ENCODE measurements at places on chromosomes 7 and 10.

GRCh38 chr7:45863715-45864114 lies 9.2 kb downstream of the CCDC201 start:
- no peak for DNase-seq

DNA sequence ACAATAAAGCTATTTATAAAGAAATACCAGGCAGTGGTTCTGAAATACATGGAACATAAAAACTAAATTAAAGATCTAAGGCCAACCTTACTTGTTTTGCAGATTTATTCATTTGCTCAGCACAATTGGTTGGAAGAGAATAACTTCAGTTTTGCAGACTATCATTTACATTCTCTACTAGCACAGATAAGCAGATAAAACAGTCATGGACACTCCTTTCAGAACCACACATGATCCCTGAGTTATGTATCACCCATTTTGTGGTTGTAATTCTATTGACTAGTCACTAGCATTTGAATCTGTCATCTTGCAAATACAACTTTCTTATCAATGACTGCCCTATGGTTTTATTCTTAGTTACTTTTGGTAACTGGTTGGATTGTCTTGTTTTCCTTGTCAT lies 45.1 kb downstream of the PRKAR2B start:
- DNase-seq: no peak

DNA sequence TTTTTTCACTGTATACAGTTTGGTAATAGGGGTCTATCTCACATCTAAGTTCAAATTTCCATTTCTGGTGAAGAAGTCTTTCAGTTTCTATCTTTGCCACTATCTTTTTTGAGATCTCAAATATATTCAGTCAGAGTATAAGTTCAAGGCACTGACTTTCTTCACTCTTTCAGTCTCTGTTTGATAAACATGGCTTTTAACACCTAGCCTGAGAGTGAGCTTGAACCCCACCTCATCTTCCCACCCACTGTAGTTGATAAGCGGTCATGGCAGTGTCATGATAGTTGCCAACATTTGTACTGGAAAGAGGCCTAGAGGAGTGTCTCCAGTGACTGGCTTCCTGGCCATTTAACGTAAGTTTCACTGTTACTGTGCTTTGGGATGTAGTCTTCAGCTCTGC lies 41.2 kb upstream of the AGR3 start:
- no peak for DNase-seq

GRCh38 chr7:154911862-154912455 lies 91.0 kb downstream of the PAXIP1 start:
- DNase-seq: no peak

DNA sequence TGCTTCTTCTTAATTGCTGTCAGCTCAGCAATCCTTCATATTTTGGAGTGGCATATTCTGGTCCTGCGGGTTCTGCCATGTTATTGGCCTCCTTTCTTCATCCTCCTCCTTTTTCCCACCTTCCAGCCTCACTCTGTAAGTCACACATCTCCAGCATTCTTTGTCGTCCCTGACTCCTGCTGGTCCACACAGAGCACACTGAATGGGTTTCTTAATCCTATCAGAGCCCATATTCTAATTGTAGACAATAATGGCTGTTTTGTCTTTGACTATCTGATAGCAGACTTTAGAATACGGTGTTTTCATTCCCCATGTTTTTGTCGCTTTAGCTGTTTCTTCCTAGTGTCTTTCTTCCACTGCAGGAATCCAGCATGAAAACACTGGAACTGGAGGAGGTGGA lies 389.6 kb downstream of the REEP3 start:
- no peak for DNase-seq

- DNase-seq: no peak
These were observed 169.4 kb downstream of the ADARB2 start for GRCh38 chr10:1567742-1568495.

GRCh38 chr7:152733286-152733934 lies 26.1 kb upstream of the ACTR3B start:
- DNase-seq: no peak

- no peak for DNase-seq
These were observed 6.2 kb upstream of the TMEM273 start for GRCh38 chr10:49194212-49194920.

GRCh38 chr10:3123571-3124411 lies 48.8 kb downstream of the PITRM1 start:
- no peak for DNase-seq

- DNase-seq: no peak
These were observed 23.3 kb upstream of the EMX2 start for GRCh38 chr10:117519286-117519685.

GRCh38 chr7:32147546-32148268 lies 77.5 kb upstream of the PDE1C start:
- no peak for DNase-seq

DNA sequence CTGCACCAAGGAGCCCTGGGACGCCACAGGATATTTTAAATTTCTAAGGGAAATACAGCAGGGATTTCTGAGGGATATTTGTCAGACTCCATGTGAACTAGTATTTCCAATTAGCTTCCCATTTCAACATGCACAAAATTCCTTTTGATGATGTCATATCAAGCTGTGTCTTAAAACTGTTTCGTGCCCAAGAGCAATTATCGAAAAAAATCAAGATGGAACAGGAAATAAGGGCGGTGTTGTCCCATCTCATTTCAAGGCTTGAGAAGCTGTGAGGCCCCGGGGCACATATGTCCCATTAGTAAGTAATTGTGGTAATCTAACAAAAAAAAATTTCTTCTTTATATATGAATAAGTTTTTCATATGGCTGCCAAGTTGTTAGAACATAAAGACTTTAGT lies 47.4 kb downstream of the PPP1R17 start:
- DNase-seq: no peak

- no peak for DNase-seq
These were observed 90.8 kb upstream of the KDM7A start for GRCh38 chr7:140267381-140268226.

DNA sequence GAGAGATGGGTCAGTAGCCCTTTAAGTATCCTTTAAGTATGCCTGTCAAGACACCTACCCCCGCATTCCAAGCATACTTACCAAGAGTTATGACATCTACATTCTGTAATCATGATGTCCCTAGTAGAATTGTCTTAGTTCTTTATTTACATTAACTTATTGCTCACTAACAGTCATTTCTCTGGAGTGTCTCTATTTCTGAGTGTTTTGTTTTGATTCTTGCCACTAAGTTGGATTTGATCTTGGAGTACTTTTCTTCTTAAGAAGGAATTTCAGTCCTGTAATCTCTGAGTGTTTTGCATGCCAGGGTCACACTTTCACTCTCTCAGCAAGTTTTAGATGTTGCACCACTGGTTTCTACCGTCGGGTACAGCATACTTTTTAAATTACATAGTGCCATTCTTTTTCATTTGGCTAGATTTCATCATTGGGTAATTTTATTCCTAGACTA lies 1053.9 kb downstream of the KCNMA1 start:
- DNase-seq: no peak

GRCh38 chr7:23593706-23594105 lies 3.5 kb upstream of the CCDC126 start:
- no peak for DNase-seq

- DNase-seq: no peak
These were observed 92.1 kb downstream of the CCDC71L start for GRCh38 chr7:106568680-106569499.

- no peak for DNase-seq
These were observed 149.5 kb downstream of the FAM107B start for GRCh38 chr10:14625192-14625631.

- DNase-seq: no peak
These were observed 3.8 kb downstream of the FAM133B start for GRCh38 chr7:92586403-92586802.

DNA sequence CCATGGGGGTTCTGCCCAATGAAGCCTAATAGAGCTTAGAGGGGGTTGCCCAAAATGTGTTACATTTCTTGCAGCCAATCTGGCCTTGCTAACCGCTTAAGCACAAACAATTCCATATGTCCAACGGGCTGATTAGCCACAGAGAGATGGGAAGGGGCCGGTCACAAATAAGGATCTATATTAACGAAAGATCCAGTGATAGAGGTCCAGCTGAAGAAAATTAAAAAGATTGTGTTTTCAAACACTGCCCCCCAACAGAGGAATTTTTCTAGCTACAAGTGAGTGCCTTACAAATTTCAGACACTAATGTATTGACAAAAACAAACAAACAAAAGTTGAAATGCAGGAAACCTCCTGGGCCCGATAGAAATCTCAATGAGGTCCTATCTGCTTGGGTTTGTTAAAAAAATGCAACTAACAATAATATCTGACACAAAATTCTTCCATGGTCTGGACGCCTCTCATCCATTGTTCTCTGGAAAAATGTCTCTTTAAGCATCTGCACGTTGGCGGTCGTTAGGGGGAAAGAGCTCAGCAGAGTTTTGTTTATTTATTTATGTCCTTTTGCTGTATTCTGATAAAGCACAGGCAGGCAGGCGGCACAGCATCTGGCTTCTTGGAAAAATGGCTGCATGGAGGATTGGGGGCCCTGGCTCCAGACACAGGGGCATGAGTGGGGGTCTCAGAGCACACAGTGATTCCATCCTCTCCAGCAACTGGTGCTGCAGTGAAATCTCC lies 402.0 kb downstream of the RPS24 start:
- DNase-seq: no peak

DNA sequence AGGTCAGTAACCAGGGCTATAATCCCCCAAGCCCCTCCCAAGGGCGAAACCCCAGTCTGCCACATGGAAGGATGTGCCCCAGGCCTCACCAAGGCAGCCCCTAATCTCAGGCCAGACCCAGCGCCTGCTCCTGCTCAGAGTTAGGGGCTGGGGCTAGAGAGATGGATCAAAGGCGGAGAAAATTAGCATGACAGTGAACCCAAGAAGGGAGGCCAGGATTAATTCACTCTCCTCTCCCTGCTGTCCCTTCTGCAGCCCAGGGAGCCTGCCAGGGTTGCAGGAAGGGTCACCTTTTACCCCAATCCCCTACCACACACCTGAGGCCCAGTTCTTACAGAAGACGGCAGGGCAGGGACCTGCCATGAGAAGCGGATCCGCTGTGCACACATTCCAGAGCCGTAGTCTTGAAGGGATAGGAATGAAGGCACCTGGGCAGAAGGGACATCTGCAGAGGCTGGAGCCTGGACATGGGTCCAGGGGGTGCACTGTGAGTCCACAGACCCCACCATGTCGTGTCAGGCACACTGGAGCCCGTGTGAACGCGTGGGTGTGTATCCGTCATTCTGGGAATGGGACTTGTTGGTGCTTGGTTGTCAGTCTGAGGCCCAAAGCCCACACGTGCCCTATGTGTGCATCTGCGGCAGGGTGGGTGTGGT lies 11.9 kb upstream of the ZMIZ1 start:
- no peak for DNase-seq

GRCh38 chr10:91191584-91191919 lies 28.9 kb upstream of the PCGF5 start:
- DNase-seq: no peak

DNA sequence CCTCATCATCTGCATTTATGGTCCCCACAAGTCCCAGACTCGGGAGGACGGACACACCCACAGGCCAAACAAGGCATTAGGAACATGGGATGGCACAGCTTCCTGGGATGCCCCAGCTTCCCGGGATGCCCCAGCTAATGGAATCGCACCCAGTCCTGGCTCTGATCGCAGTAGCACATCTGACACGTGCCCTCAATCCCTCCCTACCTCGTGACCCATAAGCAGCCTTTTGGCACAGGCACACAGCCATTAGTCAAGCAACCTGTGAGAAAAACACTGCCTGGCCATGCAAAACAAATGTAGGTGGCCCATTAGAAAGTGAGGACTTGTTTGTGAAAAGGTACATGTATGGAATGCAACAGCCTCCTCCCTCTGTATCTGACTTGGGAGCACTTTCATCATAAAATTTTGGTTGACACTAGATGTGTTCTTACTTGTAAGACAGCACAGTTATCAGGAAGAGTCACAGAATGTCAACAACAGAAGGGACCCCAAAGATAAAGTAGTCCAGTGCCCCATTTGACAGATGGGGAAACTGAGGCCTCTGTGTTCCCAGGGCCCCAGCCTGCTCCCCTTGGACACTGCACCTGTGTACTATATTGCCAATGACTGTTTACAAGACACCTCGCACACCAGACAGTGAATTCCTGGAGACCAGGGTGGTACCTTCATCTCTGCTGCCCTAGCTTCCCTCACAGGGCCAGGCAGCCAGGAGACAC lies 34.4 kb downstream of the DLG5 start:
- DNase-seq: no peak

DNA sequence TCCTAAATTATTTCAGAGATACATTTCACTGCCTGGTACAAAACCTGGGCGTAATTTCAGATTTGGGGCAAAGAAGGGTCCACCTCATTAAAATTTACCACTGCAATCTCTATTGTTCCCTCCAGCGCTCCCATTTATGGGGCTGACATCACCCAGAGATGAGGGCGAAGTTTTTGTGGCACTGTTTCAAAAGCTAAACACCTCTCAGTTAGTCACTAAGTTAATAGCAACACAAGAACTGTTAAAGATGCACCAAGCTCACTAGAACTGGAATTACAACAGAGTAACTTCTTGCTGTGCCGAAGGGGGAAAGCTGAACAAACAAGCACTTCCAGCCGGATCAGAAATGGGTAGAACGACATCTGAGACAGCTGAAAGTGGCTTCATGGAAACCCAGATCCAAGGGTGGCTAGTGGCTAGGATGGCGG lies 179.4 kb downstream of the GATA3 start:
- DNase-seq: no peak

DNA sequence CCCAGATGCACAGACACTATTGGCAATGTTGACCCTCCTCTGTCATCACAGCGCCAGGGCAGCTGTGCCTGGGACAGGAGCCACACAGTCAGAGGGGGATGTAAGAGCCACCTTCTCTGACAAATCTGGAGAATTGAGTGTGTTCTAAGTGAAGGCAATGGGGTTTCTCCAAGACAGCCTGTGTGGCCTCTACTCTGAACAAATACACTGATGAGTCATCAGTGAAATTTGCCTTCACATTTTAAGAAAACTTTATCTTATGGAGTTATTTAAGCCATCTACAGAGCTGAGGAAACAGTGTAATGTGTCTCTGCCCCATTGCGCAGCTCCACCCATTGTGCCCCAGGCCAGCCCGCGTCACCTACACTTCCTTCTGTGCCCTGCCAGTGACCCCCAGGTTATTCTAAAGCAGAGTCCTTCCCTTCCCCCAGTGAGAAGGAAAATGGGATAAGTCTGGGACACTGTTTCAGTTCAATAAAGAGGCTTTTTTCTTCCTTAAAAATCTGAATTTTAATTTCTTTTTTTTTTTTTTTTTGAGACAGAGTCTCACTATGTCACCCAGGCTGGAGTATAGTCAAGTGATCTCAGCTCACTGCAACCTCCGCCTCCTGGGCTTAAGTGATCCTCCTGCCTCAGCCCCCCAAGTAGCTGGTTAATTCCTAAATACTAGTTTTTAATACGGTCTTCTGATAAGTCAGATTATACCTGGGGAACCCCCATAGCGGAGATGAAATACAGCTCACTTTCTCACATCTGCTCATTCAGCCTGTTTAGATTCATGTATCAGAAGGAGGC lies 21.8 kb downstream of the AKR1E2 start:
- no peak for DNase-seq

- no peak for DNase-seq
These were observed 56.1 kb downstream of the MGMT start for GRCh38 chr10:129523031-129523722.

- no peak for DNase-seq
These were observed 221.8 kb downstream of the HPSE2 start for GRCh38 chr10:99013885-99014284.

All from CD4-positive, alpha-beta memory T cell (primary cell).